PC-3 (cell line): ENCODE measurements at places on chromosomes 5 and 9. TPM values are rescaled to one million over a fixed set of nuclear protein-coding genes. Genes with fewer than 3 reads are reported as not detected.

FRMD3 gene
- total RNA-seq = 3.9 and 6.0 TPM in 2 replicates

SLIT3 gene
- total RNA-seq = 0.35 and 0.44 TPM in 2 replicates

OR1J2 gene
- total RNA-seq = not detected in 2 replicates

C9orf152 gene
- total RNA-seq = 0.95 and 1.4 TPM in 2 replicates

PFN3 gene
- total RNA-seq = not detected in 2 replicates

GRCh38 chr9:34512131-34513078 lies 10.4 kb downstream of the ENHO start:
- DNase-seq = no peak

DNA sequence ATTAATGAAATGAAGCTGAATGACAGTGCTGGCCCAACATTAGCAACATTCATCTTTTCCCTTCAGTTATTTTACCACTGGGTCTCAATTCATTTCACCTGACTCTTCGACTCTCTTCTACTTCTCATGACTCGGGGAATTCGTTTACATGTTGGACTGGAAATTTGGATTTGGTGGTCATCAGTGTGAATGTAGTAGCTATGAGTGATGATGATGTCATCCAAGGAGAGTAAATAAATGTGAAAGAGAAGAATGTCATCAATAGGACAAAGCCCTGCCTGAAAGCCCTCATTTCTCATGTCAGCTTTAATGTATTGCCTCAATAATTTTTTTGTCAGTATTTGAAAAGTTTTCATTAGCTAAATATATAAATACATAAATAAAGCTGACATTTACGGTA lies 21.9 kb upstream of the CFAP95 start:
- peak; percentile 39 for DNase-seq

DNA sequence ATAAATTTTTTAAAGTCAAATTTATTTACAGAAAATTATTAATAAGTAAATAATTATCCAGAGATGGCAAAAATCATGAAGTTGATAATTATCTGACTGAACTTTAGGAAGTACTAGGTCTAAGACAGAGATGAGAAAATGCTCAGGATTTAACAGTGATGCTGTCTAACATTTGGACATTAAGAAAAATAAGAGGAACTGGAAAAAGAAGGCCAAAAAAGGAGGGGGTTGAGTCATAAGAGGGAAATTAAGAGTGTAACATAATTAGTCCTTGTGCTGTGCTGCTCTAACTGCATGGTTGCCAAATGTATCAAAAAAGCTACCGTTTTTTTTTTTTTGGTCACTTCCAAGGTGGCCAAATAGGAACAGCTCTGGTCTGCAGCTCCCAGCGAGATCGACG lies 35.4 kb upstream of the TUT7 start:
- DNase-seq = no peak

- DNase-seq = peak; percentile 39
These were observed 4.7 kb upstream of the ISCA1 start for GRCh38 chr9:86287013-86287412.
